ENCODE measurements at places on chromosomes 13 and 19.
A peak's percentile ranks its signal among the peaks of the same experiment; 100 is the strongest.

DNA sequence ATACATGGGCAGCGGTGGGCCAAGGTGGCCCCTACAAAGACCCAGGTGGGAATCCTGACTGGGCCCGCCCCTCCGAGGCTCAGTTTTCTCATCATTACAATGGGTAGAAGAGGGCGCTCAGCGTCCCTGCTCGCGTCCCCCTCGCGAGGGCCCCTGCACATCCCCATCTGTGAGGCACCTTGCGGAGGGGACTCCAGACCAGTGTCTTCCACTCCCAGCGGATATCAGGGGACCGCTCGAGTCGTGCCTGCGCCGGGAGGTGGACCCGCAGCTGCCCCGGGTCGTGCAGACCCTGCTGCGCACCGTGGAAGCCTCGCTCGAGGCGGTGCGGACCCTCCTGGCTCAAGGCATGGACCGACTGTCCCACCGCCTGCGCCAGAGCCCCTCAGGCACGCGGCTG lies 15.3 kb upstream of the COLGALT1 start:
- no peak for DNase-seq

DNA sequence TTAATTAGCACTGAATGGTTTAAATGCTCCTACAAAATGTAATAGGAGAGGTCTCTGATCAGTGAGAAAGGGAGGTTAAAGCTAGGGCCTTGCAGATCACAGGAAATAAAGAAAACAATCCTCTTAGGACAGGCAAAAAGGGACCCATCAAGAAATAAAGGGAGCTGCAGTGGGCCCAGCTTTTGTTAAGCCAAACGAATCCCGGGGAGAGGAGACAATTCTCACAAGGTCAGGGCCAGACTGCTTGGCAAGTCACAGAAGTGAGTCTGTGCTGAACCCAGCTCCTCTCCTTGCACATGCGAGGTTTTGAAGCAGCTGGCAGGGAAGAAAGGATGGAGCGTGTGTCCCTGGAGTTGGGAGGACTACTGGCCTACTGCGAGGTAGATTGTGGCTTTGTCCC lies 285.8 kb downstream of the COG6 start:
- DNase-seq: no peak

- no peak for DNase-seq
Measured at GRCh38 chr13:50584856-50585580, 258.5 kb downstream of the DLEU7 start.

- DNase-seq: no peak
Measured at GRCh38 chr13:74646091-74646490, 511.9 kb upstream of the KLF12 start.

- DNase-seq: no peak
Measured at GRCh38 chr13:78569029-78569428, 34.3 kb downstream of the POU4F1 start.

DNA sequence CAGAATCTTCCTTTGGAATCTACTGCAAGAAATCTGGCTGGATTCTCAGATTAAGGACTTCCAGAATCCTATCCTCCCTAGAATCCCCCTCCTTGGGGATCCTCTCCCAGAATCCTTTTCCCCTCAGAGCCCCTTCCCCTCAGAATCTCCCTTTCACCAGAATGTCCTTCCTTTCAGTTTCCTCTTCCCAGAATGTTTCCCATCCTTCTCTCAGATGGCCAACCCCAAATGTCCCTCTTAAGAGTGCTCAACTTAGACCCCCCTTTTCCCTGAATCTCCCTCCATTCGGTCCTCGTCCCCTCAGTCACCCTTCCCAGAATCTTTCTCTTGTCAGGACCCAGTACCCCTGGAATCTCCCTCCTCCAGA lies 584 bp upstream of the RPS16 start:
- no peak for DNase-seq

- no peak for DNase-seq
Measured at GRCh38 chr13:110426735-110427134, 119.7 kb downstream of the COL4A2 start.

GRCh38 chr19:48745208-48745995 lies 1.3 kb downstream of the IZUMO1 start:
- peak; percentile 79 for DNase-seq

GRCh38 chr19:44749994-44750393 lies 1.5 kb downstream of the BCL3 start:
- no peak for DNase-seq

- no peak for DNase-seq
Measured at GRCh38 chr13:107035778-107036177, 467.8 kb upstream of the ARGLU1 start.

DNA sequence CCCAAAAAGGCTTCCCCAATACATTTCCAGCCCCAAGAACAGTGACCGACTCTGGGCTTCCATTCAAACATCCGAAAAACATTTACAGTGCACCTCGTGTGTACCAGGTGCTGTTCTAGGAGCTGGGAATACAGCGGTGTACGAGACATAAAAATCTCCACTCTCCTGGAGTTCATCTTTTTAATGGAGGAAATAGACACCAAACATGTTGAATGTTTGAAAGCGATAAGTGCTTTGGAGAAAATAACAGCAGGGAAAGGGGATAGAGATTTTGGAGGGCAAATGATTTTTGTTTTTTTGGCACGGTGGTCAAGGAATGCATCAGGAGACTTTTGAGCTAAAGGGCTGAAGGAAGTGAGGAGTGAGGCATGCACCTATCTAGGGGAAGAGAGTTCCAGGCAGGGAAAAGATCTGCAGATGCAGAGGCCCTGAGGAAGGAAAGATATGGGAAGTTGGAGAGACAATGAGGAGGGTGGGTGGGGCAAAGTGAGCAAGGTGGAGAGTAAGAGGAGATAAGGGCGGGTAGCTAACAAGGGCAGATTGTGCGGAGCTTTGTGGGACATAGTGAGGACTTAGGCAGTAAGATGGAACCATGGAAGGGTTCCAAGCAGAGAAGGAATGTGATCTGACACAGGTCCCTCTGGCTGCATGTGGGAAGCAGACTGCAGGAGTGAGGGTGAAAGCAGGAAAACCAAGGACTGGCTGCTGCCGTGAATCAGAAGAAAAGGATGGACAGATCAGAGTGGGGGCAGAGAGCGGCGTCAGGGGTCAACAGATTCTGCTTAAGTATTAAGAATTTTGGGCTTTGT lies 703 bp upstream of the FBL start:
- DNase-seq: no peak

- DNase-seq: peak; percentile 93
Measured at GRCh38 chr19:50835785-50836542, 2.6 kb upstream of the KLK15 start.

Data from GM20000 (cell line).